ENCODE measurements at places on chromosomes 11 and 22. TPM values are rescaled to one million over a fixed set of nuclear protein-coding genes. Genes with fewer than 3 reads are reported as not detected.

The BIK gene
- total RNA-seq, result 1.7 TPM

The POU2AF2 gene
- total RNA-seq, result not detected

The SWAP70 gene
- 28.7 TPM for total RNA-seq

The PLA2G6 gene
- 4.5 TPM for total RNA-seq

The LGALS12 gene
- total RNA-seq, result not detected

The PKDREJ gene
- total RNA-seq, result not detected

The TECTA gene
- total RNA-seq, result 0.05 TPM

The FGF19 gene
- 0.12 TPM for total RNA-seq

The ST13 gene
- 187 TPM for total RNA-seq

The CRYBB2 gene
- not detected for total RNA-seq

The MMP3 gene
- not detected for total RNA-seq

The TMEM184B gene
- 55.0 TPM for total RNA-seq

The SYCE3 gene
- total RNA-seq, result not detected

The FOLR2 gene
- not detected for total RNA-seq

The PDGFD gene
- total RNA-seq, result 8.6 TPM

The OR51E1 gene
- not detected for total RNA-seq

The SCN4B gene
- 0.06 TPM for total RNA-seq

The MUC2 gene
- 0.16 TPM for total RNA-seq

The PHF21B gene
- 1.0 TPM for total RNA-seq

The F2 gene
- 2.3 TPM for total RNA-seq

The PGA4 gene
- not detected for total RNA-seq

The APOBEC3C gene
- total RNA-seq, result 26.9 TPM

The CCDC15 gene
- total RNA-seq, result 0.59 TPM

The OR52N1 gene
- not detected for total RNA-seq

The UQCR10 gene
- 124 TPM for total RNA-seq

The TXN2 gene
- 65.1 TPM for total RNA-seq

The TSSK2 gene
- total RNA-seq, result not detected

The SULT4A1 gene
- total RNA-seq, result not detected

The TSPAN32 gene
- not detected for total RNA-seq

The APOA1 gene
- 0.13 TPM for total RNA-seq

The ESAM gene
- total RNA-seq, result 10.4 TPM

The SCGB1C1 gene
- total RNA-seq, result not detected

The IFITM10 gene
- 2.3 TPM for total RNA-seq

The APIP gene
- 20.2 TPM for total RNA-seq

The CYTH4 gene
- total RNA-seq, result 1.5 TPM

The OR8A1 gene
- total RNA-seq, result not detected

The OR51I1 gene
- total RNA-seq, result not detected

The GAL3ST3 gene
- total RNA-seq, result not detected

The CNTF gene
- total RNA-seq, result 1.4 TPM

The OR51A7 gene
- total RNA-seq, result not detected

The YPEL1 gene
- total RNA-seq, result 0.46 TPM

The C22orf42 gene
- total RNA-seq, result not detected

The SEZ6L gene
- not detected for total RNA-seq

The TMPRSS4 gene
- total RNA-seq, result not detected

The UCP3 gene
- total RNA-seq, result 0.89 TPM

The PHLDB1 gene
- 7.3 TPM for total RNA-seq

The COMT gene
- total RNA-seq, result 150 TPM

The VWCE gene
- 0.97 TPM for total RNA-seq

The FIBIN gene
- total RNA-seq, result not detected

The CCDC89 gene
- total RNA-seq, result not detected
